ENCODE measurements at places on chromosomes 3 and 15.

- no peak for DNase-seq
Measured at GRCh38 chr15:73165844-73166243, 113.6 kb downstream of the NEO1 start.

DNA sequence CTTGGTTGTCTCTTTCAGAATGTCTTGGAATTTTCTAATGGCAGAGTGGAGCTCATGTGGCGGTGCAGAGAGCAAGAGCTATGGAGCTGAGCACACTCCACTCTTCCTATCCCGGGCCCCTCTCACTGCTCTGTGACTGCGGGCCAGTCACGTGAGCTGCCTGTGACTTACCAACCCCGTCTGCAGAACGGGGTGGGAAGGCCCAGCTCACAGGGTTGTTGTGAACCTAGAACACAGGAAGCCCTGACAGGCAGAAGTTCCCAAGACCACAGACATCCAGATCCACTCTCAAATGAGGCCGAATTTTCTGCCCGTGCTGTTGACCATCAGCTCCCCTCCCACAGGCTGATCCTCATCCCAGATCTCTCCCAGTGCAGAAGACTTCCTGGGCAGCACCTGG is 35.5 kb upstream of the PLXNA1 start:
- no peak for DNase-seq

GRCh38 chr3:154280161-154280560 is 44.1 kb downstream of the DHX36 start:
- DNase-seq = no peak

- DNase-seq = no peak
Measured at GRCh38 chr3:100682854-100683760, 26.2 kb upstream of the TFG start.

GRCh38 chr3:140388202-140388922 is 289.5 kb upstream of the TRIM42 start:
- DNase-seq = no peak

GRCh38 chr15:45435124-45435903 is 57.0 kb upstream of the GATM start:
- no peak for DNase-seq

- no peak for DNase-seq
Measured at GRCh38 chr3:109644746-109645145, 307.4 kb upstream of the DPPA4 start.

DNA sequence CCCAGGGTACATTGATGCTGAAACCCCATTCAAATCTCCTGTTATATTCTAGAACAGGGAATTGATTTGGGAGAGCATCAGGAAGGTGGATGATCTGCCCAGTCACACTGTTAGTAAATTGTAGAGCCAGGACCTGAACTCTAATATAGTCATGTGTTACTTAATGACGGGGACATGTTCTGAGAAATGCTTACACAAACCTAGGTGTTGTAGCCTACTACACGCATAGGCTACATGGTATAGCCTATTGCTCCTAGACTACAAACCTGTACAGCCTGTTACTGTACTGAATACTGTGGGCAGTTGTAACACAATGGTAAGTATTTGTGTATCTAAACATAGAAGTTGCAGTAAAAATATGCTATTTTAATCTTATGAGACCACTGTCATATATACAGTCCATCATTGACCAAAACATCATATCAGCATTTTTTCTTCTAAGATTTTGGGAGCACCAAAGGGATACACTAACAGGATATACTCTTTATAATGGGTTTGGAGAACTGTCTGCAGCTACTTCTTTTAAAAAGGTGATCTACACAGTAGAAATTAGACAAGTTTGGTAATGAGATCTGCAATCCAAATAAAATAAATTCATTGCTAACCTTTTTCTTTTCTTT is 5.8 kb downstream of the B2M start:
- no peak for DNase-seq

DNA sequence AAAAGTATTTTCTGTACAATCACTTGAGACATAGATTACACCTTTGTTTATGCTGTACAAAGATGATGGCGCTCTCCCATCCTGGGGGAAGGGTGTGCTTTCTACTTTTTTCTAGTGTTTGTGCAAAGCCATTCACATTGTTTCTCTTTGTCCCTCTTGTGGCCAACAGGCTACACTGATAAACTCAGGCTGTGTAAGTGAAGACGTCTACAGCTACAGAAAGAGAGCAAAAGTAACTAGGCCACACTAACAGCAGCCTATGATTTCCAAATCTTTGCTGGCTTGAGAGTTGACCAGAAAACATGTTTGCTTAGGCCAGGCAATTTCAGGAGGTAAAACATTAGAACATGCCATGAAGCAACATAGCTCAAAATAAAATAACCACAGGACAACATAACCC is 75.1 kb downstream of the FOXB1 start:
- no peak for DNase-seq

- no peak for DNase-seq
Measured at GRCh38 chr3:13501958-13502790, 22.1 kb downstream of the HDAC11 start.

DNA sequence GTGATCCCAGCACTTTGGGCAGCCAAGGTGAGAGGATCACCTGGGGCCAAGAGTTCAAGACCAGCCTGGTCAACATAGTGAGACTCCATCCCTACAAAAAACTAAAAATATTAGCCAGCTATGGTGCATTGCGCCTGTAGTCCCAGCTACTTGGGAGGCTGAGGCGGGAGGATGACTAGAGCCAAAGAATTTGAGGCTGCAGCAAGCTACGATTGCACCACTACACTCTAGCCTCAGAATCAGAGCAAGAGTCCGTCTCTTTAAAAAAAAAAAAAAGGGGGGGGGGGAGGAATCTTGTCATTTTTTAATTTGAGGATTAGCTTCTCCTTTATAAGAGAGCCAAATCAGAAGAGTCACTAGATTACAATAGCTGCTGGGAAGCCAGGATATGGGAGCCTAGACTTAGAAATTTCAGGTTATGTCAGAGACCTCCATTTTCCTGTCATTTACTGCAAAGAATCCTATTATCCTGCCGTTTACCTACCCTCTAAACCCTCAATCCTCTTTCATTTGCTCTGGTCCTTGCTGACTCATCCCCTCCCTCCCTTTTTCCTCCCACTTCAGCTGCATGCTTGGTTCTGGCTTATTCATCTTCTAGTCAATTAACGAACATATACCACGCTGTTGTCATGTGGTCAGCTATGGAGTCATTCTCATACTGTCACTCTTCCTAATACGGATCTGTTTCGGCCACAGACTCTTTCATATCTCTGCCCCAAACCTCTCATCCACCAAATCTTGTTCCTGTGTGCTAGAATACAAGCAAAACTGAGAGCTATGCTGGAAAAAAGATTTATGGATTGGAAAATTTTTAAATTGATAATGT is 83.8 kb upstream of the PPIB start:
- DNase-seq = no peak

GRCh38 chr3:101720851-101721840 is 3.3 kb upstream of the CEP97 start:
- DNase-seq = no peak

All from stimulated activated CD8-positive, alpha-beta memory T cell treated with anti-CD3 and anti-CD28 coated beads, Interleukin-4, amount 100 ng/mL, for 4 hours (primary cell).